Activated CD4-positive, alpha-beta T cell treated with anti-CD3 and anti-CD28 coated beads, Interleukin-2, amount 50 U/mL, for 48 hours (primary cell): ENCODE measurements at places on chromosomes 5 and 9.
A peak's percentile ranks its signal among the peaks of the same experiment; 100 is the strongest.

DNA sequence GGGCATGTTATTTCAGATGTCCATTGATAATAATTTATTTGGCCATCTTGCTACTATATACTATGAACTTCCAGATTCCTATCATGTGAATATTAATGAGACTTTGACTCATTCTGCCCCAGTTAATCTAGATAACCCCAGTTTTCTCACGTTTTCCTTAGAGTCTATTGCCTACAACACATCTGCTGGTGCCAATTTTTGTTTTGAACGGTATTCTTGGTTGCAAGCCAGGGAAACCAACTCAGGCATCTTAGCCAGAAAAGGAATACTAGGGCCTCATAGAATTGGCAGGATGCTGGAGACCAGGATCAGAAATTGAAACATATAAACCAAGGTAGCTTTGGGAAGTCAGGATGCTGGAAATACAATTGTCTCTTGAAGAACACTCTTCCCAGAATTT lies 28.0 kb upstream of the NPR3 start:
- DNase-seq, result no peak

- no peak for DNase-seq
Observed at GRCh38 chr5:39092581-39093351, 18.6 kb upstream of the RICTOR start.

DNA sequence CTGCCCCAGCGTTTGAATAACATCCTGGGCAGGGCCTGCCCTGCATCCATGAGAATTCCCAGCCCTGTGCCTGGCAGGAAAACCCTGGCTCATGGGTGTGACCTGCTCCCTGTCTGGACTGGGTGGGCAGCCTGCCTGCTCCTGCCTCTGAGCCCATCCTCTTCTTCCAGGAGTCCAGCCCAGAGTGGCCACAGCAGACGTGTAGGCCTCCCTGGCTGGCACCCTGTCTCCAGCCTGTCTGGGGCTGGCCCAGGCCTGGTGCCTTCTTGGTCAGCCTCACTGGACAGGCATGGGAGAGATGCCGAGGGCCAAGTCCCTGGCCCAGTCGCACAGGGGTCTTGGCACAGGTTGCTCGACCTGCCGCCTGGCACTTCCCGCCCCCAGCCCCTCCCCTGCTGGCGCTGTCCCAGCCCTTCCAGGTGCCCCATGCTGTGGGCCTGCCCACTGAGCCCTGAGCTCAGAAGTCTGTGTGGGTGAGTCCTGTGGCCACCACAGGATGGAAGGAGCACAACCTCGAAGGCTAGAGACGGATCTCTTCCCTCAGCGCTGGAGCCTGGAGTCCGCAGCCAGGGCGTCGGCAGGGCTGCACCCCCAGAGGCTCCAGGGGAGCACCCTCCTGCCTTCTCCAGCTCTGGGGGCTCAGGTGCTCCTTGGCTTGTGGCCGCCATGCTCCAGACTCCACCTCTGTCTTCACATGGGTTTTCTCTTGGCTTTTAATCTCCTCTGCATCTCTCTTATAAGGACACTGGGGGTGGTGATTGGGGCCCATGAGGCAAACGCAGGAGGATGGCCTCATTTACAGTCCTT lies 11.8 kb upstream of the COL5A1 start:
- DNase-seq, result no peak

- DNase-seq, result no peak
Observed at GRCh38 chr5:94314460-94315131, 303.8 kb downstream of the KIAA0825 start.

- peak; percentile 89 for DNase-seq
Observed at GRCh38 chr9:137095664-137096517, 9.1 kb downstream of the MAN1B1 start.

DNA sequence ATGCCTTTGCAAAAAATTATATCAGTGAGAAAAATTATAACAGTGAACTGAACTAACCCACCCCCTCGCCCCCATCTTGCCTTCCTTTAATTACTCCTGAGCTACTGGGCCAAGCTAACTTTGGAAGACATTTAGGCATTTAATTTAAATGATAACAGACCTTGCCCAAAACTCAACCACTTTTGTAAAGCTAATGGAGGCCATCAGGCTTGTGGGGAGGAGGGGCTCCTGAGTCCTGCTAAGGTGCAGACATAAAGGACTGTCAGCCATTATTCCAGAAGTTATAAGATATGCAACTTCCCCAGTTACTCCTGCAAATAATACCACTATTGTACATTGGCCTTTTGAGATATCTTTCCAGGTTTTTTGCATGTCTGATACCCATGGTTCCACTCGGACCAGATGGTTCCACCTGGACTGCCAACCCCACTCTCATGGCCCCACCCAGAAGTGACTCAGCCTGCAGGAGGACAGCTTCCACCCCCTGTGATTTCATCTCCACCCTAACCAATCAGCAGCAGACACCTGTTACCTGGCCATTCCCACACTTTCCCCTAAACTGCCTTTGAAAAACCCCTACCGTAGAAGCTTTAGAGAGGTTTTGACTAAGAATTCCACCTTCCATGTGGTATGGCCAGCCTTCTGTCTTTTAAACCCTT lies 805.4 kb upstream of the CDH6 start:
- DNase-seq, result no peak
